ENCODE measurements at places on chromosomes 1 and 21. TPM values are rescaled to one million over a fixed set of nuclear protein-coding genes. Genes with fewer than 3 reads are reported as not detected.

GRCh38 chr1:90823686-90824085 lies 106.6 kb upstream of the BARHL2 start:
- H3K4me3 ChIP-seq = no peak overlapping the region
- no peak for DNase-seq
- H3K4me1 ChIP-seq = no peaks in the 10 kb centered on the region
- H3K27ac ChIP-seq = no peak overlapping the region
- H3K36me3 ChIP-seq = no peaks in the 10 kb centered on the region

GRCh38 chr1:206448471-206448870 lies 21.8 kb upstream of the IKBKE start:
- peaks cover 5% of the 10 kb centered on the region for H3K4me1 ChIP-seq
- no peak overlapping the region for H3K4me3 ChIP-seq
- H3K27me3 ChIP-seq = no peaks in the 10 kb centered on the region
- no peaks in the 10 kb centered on the region for H3K36me3 ChIP-seq
- no peak for DNase-seq

DNA sequence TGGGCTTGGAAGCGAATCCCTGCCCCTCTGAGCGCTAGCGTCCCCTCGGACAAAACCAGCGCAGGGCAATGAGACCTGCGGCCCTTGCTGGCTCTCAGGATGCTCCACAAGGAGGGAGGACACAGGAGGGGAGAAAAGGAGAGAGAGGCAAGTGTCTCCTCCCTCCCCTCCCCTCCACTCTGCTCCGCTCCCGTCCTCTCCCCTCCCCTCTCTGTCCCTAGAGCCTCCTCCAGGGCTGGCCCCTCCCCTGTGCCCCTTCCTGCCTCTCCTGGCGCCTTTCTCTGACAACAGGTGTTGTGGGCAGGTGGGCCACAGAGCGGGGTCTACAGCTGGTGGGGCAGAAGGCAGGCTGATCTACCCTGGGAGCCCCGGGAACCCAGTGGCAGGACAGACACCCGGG lies 35.2 kb downstream of the TP73 start:
- H3K36me3 ChIP-seq = no peaks in the 10 kb centered on the region
- no peak for DNase-seq
- no peak overlapping the region for H3K27ac ChIP-seq
- H3K4me3 ChIP-seq = no peak overlapping the region

Gene CR1
- total RNA-seq = 3.1 TPM

DNA sequence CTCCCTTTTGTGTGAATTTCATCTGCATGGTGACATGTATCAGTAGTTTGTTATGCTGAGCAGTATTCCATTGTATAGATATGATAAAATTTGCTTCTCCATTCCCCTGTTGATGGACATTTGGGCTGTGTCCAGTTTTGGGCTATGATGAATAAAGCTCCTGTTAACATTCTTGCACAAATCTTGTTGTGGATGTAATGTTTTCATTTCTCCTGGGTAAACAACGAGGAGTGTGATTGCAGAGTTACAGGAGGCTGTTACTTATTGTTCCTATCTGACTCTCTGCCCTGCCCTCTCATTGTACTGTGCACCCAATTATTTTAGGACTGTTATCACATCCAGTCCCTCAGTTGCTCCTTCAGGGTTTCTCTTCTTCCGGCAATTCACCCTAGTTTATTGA lies 24.2 kb downstream of the MAPKAPK2 start:
- H3K27ac ChIP-seq = no peak overlapping the region
- no peaks in the 10 kb centered on the region for H3K36me3 ChIP-seq
- DNase-seq = no peak
- H3K4me1 ChIP-seq = peaks cover 43% of the 10 kb centered on the region

Gene FAM78B
- 13.9 TPM for total RNA-seq

GRCh38 chr1:1171546-1172340 lies 1.9 kb upstream of the TTLL10 start:
- H3K36me3 ChIP-seq = no peaks in the 10 kb centered on the region
- no peak for DNase-seq
- H3K27ac ChIP-seq = no peak overlapping the region
- no peaks in the 10 kb centered on the region for H3K27me3 ChIP-seq

Gene ZNF684
- total RNA-seq = 9.9 TPM

GRCh38 chr1:159968901-159969300 lies 14.9 kb upstream of the SLAMF9 start:
- H3K4me1 ChIP-seq = peaks cover 4% of the 10 kb centered on the region
- H3K36me3 ChIP-seq = no peaks in the 10 kb centered on the region
- no peaks in the 10 kb centered on the region for H3K27me3 ChIP-seq
- no peak for DNase-seq
- H3K4me3 ChIP-seq = no peak overlapping the region
- no peak overlapping the region for H3K27ac ChIP-seq

- H3K4me1 ChIP-seq = no peaks in the 10 kb centered on the region
- H3K27me3 ChIP-seq = no peaks in the 10 kb centered on the region
- no peak overlapping the region for H3K4me3 ChIP-seq
- no peak overlapping the region for H3K27ac ChIP-seq
Measured at GRCh38 chr1:217857061-217857460, 225.9 kb downstream of the SPATA17 start.

GRCh38 chr1:110098222-110099026 lies 13.8 kb upstream of the UBL4B start:
- no peak overlapping the region for H3K27ac ChIP-seq
- no peak for DNase-seq
- H3K27me3 ChIP-seq = no peaks in the 10 kb centered on the region
- H3K4me1 ChIP-seq = no peaks in the 10 kb centered on the region
- no peaks in the 10 kb centered on the region for H3K36me3 ChIP-seq

GRCh38 chr1:21911205-21912001 lies 25.7 kb downstream of the HSPG2 start:
- H3K4me3 ChIP-seq = no peak overlapping the region
- peak; percentile 51 for DNase-seq
- H3K27me3 ChIP-seq = no peaks in the 10 kb centered on the region
- H3K4me1 ChIP-seq = peaks cover 84% of the 10 kb centered on the region

- no peaks in the 10 kb centered on the region for H3K36me3 ChIP-seq
- H3K27me3 ChIP-seq = no peaks in the 10 kb centered on the region
- H3K4me1 ChIP-seq = no peaks in the 10 kb centered on the region
- H3K27ac ChIP-seq = no peak overlapping the region
Measured at GRCh38 chr1:22031214-22031962, 21.1 kb upstream of the CDC42 start.

DNA sequence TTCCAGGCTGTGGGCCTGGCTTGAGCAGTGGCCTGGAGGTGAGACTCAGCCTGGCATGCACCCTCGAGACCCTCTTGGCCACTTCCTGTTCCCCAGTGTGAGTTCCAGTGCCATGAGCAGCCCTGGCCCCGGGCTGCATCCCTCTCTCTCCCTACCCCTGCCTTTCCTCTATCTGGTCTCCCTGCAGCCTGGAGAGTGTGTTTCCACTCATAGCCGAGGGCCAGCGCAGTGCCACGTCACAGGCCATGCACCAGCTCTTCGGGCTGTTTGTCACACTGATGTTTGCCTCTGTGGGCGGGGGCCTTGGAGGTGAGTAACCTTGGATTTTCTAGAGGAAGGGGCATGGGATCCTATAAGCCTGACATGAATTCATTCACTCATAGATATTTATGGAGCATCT lies 13.6 kb downstream of the RHBG start:
- no peak for DNase-seq
- H3K27me3 ChIP-seq = no peaks in the 10 kb centered on the region
- no peaks in the 10 kb centered on the region for H3K4me1 ChIP-seq
- H3K36me3 ChIP-seq = no peaks in the 10 kb centered on the region
- H3K4me3 ChIP-seq = no peak overlapping the region

Gene OR2T29
- total RNA-seq = not detected

DNA sequence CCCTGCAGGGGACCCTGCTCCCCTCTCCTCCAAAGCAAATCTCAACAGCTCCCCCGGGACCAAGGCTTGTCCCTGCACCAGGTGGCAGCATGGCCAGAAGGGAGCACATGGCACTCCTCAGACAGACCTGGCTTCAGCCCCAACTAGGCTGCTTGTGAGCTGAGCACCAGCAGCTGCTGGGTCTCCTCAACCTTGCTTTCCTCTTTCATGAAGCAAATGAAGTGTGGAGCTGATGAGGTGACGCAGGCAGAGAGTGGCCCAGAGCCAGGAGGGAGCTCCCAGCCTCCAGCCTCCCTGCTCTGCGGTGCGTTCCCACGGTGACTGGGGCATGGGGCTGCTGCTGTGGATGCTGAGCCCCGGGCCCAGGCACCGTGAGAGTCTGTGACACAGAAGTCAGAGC lies 34.0 kb downstream of the MEGF6 start:
- no peak overlapping the region for H3K27ac ChIP-seq
- H3K4me1 ChIP-seq = no peaks in the 10 kb centered on the region
- no peak for DNase-seq
- no peak overlapping the region for H3K4me3 ChIP-seq

DNA sequence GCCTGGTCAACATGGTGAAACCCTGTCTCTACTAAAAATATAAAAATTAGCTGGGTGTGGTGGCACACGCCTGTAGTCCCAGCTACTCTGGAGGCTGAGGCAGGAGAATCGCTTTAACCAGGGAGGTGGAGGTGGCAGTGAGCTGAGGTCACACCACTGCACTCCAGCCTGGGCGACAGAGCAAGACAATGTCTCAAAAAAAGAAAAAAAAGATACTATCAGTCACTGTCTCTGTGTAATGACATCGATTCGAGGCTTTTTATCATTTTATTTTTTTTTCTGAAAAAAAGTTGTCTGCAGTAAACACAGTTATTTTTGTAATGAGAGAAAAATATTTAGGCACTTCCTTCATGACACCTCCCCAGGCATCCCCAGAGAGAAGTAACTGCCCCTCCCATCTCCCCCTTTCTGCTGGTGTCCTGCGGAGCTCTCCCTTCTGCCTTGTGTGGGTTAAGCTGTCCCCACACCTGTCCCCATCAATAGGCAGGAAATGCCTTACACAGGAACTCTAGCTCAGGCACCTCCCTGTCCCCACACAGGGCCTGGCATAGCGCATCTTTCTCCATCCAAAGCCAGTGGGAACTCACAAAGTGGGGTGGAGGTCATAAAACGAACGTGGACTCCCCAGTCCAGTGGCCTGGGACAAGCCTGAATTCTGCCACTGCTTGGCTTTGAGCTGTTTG lies 132.0 kb downstream of the SYF2 start:
- H3K27me3 ChIP-seq = no peaks in the 10 kb centered on the region
- H3K4me1 ChIP-seq = no peaks in the 10 kb centered on the region
- no peak for DNase-seq
- no peaks in the 10 kb centered on the region for H3K36me3 ChIP-seq
- H3K4me3 ChIP-seq = no peak overlapping the region

Measured in testis (tissue), 5 donors.